T1000 (cell line): ENCODE measurements at places on chromosomes 11 and 22.
A peak's percentile ranks its signal among the peaks of the same experiment; 100 is the strongest.

GRCh38 chr11:75481922-75482606 lies 43.7 kb downstream of the GDPD5 start:
- DNase-seq, result no peak

DNA sequence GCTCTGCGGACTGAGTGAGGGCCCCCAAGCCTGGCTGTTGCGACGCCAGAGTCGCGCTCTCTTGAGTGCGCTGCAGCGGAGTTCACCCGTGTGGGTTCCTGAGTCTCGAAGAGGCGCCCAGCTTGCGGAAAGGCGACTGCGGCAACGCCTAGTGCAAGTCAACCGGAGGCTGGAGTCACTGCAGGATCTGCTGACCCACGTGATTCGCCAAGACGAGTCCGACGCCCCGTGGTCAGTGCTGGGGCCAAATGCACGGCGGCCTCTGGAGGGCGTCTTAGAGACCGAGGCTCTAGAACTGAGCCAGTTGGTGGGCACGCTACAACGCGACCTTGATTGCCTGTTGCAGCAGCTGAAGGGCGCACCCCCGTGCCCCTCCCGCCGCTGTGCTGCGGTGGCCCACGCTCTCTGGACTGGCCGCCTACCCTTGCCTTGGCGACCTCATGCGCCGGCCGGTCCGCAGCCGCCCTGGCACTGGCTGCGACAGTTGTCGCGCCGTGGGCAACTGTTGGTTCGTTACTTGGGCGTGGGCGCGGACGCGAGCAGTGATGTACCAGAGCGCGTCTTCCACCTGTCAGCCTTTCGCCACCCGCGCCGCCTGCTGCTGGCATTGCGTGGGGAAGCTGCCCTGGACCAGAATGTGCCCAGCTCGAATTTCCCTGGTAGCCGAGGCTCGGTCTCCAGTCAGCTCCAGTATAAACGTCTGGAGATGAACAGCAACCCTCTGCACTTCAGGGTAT lies 32.6 kb downstream of the RRP8 start:
- DNase-seq, result no peak

GRCh38 chr11:35146711-35147110 lies 7.7 kb downstream of the CD44 start:
- no peak for DNase-seq

DNA sequence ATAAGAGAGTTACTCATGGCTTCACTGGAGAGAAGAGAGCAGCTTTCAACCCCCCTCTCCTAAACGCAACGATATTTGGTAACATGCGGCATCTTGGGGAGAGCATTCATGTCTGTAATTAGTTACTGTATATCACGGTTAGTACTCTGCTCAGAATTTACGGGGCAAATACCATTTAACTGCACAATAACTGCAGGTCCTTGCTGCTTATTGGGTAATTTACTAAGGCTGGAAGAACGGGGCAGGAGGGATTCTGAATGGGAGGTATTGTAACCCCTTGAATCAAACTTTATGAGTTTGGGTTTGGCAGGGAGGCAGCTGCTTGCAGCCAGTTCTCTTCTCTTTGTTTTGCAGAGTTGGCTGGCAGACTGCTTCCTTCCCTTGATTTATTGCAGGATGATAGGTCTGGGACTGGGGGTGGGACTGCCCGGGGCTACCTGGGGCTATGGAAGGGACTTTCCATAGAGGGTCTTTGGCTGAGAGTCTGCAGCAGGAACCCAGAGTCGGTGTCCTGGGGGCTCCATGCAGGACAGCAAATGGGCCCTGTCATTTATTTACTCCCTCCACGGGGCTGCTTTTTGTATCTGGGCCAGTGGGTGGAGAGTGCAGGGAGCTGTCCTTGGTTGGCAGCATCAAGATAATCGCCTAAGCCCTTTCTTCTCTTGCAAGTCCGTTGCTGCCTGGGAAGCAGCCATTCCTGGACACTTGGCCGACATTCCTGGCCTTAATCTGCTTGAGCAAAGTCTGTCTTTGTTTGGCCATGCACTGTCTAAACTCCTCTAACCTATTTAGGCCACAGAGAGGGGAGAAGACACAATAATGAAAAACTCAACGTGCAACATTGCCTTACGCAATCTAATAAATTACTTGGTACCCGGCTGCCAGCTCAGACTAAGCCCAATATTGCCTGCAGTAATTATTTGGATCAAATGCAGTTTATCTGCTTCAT lies 188.9 kb downstream of the ST3GAL4 start:
- DNase-seq, result no peak

DNA sequence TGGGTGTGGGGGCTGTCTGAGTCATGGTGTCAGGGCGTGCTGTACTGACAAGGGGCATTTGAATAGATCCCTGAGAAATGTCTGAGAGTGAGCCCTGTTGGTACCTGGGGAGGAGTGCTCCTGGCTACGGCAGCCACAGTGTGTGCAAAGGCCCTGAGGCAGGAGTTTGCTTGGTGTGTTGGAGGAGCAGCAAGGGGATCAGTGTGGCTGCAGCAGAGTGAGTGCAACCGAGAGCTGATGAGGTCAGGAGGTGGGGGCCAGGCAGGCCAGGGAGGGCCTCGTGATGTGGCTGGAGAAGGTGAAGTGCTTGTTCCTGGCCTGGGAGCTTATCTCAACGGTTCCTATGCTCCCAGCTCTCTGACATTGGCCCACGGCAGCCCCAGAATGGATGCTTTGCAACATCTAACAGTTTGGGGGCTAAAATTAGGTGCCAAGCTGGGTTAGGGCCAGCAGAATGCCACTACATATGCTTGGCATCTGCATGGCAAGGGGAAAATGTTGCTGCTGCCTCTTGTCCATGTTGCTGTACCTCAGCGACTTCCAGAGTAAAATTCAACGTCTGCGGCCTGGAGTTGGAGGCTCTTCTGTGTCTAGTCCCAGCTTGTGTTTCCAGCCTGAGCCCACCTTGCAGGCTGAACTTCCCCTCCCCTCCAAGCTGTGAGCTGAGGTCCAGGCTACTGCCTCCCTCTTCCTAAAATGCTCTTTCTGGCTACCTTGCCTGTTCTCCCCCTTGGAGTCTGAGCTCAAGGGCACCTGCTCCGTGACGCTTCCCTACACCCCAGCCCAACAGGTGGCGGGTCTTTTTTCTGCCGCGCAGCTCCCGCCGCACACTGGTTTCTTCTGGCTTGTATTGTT lies 48.2 kb upstream of the MYEOV start:
- DNase-seq, result no peak

- no peak for DNase-seq
These were observed 171.4 kb upstream of the BLID start for GRCh38 chr11:122287401-122287800.

DNA sequence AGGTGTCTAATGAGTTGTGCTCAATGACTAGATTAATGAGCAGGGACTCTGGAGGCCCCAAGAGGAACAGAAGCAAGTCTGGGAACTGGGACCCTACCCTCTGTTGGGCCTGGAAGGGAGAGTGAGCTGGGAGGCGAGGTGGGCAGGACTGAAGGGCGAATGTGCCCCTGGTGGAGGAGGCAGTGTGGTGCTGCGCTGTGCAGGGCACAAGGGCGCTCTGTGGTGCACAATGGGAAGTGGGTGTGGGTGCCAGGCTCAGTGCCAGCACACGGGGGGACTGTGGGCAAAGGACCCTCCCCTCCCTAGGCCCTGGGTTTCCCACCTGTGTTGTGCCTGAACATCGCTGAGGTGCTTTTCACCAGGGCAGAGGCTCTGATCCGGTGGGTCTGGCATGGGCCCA lies 57.5 kb upstream of the TTLL12 start:
- no peak for DNase-seq

- DNase-seq, result no peak
These were observed 12.7 kb downstream of the MRGPRX3 start for GRCh38 chr11:18145025-18145424.

- DNase-seq, result no peak
These were observed 351.2 kb upstream of the API5 start for GRCh38 chr11:42960521-42961088.

DNA sequence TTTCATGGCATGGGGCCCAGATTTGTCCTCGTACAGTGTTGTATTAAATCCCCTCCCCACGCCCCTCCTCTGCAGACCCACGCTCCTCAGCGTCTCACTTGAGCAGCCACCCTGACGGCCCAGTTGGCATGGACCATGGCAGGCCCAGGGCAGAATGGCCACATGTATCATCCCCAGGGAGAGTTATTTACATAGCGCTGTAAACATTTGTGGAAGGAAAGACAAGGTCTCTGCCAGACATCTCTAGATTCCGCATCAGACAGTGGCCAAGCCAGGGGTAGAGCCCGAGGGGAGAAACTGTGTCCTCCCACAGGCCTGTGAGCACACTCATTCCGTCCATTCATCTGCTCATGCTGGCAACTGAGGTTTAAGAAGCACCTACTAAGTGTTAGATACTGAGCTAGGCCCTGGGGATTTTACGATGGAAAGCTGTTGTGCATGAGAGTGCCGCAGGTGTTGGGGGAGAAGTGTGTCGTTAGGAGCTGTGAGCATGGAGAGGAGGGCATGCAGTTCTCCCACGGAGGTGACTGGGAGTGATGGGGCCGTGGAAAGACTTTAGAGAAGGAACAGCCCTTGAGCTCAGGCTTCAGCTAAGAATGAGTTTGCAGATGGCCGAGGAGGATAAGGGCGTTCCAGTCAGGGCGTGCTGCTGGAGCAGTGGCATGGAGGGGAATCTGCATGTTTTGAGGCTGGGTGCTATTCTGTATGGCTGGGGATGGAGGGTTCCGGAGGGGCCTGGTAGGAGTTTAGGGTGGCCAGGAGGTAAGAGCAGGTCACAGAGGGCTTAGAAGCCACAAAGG lies 94.9 kb downstream of the GRIK4 start:
- no peak for DNase-seq

DNA sequence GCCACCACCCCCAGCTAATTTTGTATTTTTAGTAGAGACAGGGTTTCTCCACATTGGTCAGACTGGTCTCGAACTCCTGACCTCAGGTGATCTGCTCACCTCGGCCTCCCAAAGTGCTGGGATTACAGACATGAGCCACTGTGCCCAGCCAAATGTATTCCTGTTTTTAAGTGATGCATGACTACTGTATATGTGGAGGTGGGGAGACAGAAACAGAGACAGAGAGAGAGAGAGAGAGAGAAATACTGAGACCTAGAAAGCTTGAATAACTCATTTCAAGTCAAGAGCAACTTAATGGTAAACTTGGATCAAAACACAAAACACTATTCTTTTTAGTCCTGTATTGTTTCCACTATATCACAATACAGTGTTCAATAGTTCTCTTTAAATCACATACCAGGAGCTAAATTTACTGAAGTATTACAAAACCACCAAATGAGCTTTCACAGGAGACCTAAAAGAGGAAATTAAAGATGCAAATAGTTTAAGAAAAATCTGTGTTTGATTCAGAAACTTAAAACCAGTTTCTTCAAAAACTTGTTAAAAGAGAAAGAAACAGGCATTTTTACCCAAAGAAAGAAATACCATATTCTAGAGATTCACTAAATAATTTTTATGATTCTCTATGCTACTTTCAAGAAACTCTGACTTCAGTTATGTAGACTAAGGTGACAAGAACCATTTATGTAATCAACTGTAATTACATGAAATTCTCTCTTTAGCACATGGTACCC lies 188.7 kb downstream of the ETS1 start:
- no peak for DNase-seq

- no peak for DNase-seq
These were observed 39.1 kb upstream of the SLC35C1 start for GRCh38 chr11:45765836-45766235.

DNA sequence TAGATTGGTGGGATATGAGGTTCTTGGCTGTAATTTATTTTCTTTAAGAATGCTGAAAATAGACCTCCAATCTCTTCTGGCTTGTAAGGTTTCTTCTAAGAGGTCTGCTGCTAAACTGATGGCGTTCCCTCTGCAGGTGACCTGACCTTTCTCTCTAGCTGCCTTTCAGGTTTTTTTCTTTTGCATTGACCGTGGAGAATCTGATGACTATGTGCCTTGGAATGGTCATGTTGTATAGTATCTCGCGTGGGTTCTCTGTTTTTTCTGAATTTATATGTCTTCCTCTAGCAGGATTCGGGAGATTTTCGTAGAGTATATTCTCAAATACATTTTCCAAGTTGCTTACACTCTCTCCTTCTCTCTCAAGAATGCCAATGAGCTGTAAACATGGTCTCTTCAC lies 122.2 kb downstream of the DDX10 start:
- no peak for DNase-seq

- DNase-seq, result no peak
These were observed 29.9 kb upstream of the JAM3 start for GRCh38 chr11:134038897-134039470.

GRCh38 chr22:24972369-24972768 lies 19.9 kb downstream of the KIAA1671 start:
- no peak for DNase-seq

GRCh38 chr11:46948378-46949131 lies 12.0 kb downstream of the CSTPP1 start:
- peak; percentile 9 for DNase-seq

DNA sequence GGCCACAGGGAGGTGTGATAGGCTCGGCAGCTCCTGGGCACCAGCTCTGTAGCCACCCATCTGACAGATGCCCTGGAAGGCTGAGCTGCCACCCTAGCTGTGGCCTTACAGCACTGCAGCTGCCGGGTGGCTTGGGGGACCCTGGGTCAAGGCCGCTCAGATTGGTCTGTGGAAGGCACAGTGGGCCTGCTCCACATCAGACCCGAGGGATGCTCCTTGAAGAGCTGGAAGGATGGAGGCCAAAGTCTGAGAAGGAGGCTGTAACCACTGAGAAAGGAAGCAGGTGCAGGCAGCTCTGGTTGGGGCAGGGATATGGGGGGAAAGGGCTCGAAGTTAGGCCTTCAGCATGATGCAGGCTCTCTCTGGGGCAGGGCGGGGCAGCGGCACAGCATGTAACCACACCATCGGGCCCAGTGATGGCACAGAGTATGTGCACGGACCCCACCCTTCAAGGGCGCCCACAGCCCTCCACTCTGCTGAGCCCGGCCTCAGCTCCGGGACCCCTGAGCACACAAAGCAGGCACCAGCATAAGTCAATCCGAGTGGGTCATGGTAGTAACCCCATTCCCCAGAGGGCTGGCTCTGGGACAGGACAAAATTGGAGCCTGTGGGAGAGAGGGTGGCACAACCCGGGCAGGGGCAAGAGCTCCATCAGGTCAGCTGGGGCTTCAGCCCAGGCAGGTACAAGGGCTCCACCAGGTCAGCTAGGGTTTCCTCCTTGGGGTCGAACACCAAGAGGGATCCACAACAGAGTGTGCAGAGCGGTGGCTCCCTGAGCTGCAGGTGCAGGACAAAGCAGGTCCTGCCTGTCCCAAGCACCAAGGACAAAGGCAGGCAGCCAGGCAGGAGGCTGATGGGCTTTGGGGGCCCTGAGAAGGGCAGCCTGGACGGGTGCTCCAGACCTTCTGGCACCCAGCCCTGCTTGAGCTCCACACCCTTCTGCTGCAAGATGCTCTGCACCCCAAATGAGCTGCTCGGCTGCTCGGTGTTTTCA lies 1511.1 kb downstream of the BRD1 start:
- DNase-seq, result no peak

GRCh38 chr11:131425285-131425684 lies 54.9 kb downstream of the NTM start:
- DNase-seq, result no peak
